ENCODE measurements at places on chromosomes 12 and 14.
A peak's percentile ranks its signal among the peaks of the same experiment; 100 is the strongest.

DNA sequence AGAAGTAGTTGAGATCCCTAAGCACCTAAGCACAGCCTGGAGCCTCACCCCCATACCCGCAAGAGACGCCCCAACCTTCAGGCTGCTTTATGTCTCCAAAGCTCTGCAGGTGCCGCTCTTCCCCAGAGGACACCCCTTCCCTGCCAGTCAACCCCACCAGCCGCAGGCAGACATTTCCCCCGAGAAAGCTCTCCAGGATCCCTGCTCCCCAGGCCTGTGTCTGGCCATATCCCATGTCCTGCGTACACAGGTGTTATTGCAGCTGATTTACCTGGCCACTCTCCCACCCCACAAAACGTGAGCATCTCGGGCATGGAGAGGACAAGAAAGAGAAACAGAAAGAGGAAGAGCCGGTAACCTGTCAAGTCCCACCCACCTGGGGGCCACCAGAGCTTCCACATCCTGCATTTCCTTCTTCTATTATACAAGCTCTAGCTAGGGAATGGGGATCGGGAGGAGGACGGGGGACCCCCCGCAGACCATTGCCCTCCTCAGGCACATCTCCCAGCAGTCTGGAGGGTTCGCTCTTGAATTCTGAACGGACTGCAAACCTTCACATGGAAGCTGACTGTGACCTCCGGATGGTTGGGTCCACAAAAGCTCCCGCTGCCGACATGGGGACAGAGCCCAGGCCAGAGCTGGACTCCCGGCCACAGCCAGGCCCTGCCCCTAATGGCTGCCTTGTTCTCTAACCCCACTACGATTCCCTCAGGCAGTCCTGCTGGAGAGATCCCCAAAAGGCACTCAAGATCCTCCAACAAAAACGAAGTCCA, 17.6 kb downstream of the CCDC88C start:
- H3K4me3 ChIP-seq = peak overlapping the region; percentile 46
- peak; percentile 74 for DNase-seq
- H3K4me1 ChIP-seq = peaks cover 49% of the 10 kb centered on the region
- no peaks in the 10 kb centered on the region for H3K36me3 ChIP-seq

DNA sequence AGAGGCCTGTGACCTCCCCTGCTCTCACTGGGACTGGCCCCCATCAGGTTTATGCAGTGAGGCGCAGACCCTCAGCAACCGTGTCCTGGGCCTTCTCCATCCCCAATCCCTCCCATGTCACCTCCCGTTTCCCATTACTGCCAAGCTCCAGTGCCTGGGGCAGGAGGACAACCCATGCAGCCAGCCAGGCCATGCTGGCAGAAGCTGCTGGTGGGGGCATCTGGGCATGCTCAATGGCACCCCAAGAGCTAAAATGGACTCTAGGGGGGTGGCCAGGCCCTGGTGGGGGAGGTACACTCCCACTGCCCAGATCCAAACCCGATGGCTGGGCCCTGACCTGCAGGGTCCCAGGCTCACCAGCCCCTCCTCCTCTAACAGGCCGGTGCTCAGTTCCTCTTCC, 20.5 kb upstream of the GPR132 start:
- DNase-seq = peak; percentile 45
- no peak overlapping the region for H3K27ac ChIP-seq
- no peak overlapping the region for H3K4me3 ChIP-seq
- H3K36me3 ChIP-seq = no peaks in the 10 kb centered on the region
- no peaks in the 10 kb centered on the region for H3K27me3 ChIP-seq

DNA sequence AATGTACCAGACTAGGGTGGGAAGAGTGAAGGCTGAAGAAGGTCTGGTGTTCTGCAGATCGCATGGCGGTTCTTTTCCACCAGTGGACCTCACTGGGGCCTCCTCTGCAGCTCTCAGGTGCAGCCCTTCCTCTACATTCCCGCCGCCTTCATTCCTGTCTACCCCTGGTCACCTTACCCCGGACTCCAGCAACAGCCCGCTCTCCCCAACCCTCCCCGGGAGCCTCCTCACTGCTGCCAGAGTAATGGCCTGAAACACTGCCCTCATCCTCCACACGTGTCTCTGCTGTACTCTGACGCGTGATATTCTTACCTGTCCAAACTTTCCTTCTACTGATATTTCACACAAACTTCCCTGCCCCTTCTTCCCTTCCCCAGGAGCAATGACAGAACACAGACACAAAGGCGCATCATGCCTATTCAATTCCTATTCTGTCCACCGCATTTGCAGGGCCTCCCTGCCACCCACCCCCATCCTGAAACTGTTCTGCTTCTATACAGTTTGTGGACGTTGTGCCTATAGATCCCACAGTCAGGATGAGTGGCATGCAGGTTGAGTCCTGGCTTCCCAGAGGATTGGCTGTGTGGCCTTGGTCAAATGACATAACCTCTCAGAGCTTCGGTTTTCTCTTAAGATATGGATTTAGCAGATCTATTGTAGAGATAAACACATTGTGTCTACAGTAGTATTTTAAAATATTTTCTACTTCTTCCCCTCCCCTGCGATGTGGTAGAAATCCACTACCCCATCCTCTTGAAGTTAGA, 1.7 kb upstream of the NUAK1 start:
- H3K36me3 ChIP-seq = no peaks in the 10 kb centered on the region
- no peak for DNase-seq
- peaks cover 18% of the 10 kb centered on the region for H3K27me3 ChIP-seq
- no peak overlapping the region for H3K4me3 ChIP-seq
- H3K4me1 ChIP-seq = peaks cover 19% of the 10 kb centered on the region
- H3K27ac ChIP-seq = no peak overlapping the region

DNA sequence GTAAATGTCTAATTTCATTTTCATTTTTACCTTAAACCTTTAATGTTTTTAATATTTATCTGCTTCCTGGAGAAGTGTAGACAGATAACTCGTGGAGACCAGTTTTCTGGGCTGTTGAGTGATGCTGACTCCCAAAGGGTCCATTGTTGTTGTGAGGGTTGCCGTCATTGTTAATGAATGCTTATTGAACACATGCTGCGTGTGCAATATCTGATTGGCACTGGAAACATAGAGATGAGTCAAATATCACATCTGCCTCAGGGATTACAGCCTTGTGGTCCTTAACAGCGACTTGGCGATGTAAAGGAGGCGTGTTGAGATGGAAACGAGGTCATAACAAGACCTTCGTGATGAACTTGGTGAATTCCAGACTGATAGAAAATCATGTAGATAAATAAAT, 85.9 kb downstream of the FBXW8 start:
- H3K36me3 ChIP-seq = no peaks in the 10 kb centered on the region
- H3K27me3 ChIP-seq = no peaks in the 10 kb centered on the region
- DNase-seq = no peak
- no peaks in the 10 kb centered on the region for H3K4me1 ChIP-seq

GRCh38 chr12:95051241-95051640, 22.2 kb downstream of the NR2C1 start:
- H3K4me3 ChIP-seq = no peak overlapping the region
- no peak overlapping the region for H3K27ac ChIP-seq
- no peaks in the 10 kb centered on the region for H3K4me1 ChIP-seq
- no peaks in the 10 kb centered on the region for H3K27me3 ChIP-seq
- peaks cover 64% of the 10 kb centered on the region for H3K36me3 ChIP-seq
- no peak for DNase-seq

GRCh38 chr12:39846304-39846703, 226.7 kb upstream of the ABCD2 start:
- no peaks in the 10 kb centered on the region for H3K4me1 ChIP-seq
- H3K27me3 ChIP-seq = no peaks in the 10 kb centered on the region
- DNase-seq = no peak
- no peak overlapping the region for H3K27ac ChIP-seq
- no peak overlapping the region for H3K4me3 ChIP-seq

DNA sequence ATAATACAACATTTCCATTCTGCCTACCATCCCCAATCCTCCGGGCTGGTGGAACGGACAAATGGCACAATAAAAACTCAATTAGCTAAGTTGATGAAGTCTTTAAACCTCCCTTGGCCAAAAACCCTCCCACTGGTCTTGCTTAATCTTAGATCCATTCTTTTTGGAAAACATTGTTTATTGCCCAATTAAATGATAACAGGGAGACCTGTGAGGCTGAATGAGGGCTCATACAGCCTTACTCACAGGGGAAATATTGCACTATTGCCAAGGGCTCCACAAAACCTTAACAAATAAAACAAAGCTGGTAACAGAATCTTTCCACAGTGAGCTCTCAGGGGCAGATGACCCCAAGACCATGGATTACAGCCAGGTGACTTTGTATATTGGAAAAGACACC, 7.8 kb upstream of the PSMC1 start:
- H3K4me3 ChIP-seq = no peak overlapping the region
- H3K4me1 ChIP-seq = no peaks in the 10 kb centered on the region
- H3K36me3 ChIP-seq = no peaks in the 10 kb centered on the region
- DNase-seq = no peak

DNA sequence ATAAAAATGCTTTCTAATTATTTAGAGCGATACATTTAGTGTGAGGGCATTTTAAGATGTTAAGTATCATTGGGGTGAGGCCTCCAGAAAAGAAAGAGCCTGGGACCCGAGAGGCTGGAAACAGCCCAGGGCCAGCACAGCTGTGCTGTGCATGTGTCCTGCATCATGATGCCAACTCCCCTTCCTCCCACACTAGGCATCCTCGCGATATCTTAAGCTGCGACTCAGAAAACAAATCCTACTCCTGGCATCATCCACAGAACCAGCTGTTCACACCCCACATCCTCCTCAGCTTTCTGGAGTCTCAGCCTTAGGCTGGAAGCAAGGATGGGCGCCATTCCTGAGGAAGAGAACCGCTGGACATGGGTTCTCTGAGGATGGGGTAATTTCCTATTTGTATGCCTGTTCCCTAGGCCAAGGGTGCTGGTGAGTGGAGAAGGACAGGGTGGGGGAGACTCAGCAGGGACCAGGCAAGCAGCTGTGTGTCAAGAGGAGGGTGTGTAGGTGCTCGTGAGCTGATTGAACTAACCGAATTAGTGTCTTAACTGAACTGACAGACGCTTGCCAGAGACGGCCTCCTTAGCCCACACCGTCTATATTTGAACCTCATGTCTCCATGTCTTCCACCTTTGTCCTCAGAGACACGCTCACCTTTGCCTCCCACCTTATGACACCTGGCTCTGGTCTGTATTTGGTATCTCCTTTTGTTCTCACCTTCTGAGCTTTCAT, 15.6 kb upstream of the MCRS1 start:
- no peaks in the 10 kb centered on the region for H3K27me3 ChIP-seq
- H3K4me3 ChIP-seq = no peak overlapping the region
- DNase-seq = no peak
- no peak overlapping the region for H3K27ac ChIP-seq
- no peaks in the 10 kb centered on the region for H3K36me3 ChIP-seq

DNA sequence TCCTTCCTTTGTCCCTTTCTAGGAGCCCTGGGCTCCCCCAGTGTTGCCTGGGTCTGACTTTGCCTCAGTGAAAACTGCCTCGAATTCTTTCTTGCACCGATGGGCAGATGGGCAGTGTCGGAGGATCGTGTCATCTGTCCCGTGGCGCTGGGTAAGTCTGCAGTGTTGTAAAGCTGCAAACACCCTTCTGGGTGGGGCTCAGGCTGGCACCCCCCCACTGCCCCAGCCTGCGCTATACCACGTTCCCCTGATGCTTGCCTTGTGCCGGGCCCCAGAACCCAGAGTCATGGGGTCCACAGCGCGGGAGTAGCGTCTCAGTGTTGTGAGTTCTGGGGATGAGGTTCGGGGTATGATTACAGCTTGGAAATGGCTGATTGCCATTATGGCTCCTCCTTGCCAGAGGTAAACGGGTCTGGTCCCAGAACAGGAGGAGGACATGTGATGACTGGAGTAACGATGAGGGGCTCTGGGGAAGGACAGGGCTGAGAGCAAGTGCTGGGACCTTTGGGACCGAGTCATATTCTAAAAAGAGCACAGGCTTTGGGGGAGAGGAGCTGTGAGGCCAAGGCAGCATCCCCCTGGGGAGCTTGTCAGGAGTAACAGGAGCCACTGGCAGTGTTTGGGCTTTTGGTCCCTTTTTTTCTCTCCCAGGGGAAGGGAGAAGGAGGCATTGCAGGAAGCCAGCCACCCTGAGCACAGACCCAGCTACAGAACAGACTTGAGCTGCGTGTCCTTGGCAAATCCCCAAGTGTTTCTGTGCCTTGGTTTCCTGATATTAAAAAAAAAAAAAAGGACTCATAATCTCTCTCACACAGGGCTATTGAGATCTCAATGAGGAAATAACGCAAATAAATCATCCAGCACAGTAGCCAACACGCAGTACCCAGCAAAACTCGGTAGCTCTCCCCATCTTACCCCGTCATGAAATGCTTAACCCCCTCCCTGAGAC, 4.3 kb downstream of the RTL1 start:
- no peak overlapping the region for H3K4me3 ChIP-seq
- H3K27me3 ChIP-seq = no peaks in the 10 kb centered on the region
- peak; percentile 41 for DNase-seq
- H3K4me1 ChIP-seq = no peaks in the 10 kb centered on the region

- H3K4me1 ChIP-seq = no peaks in the 10 kb centered on the region
- no peak overlapping the region for H3K4me3 ChIP-seq
- H3K36me3 ChIP-seq = no peaks in the 10 kb centered on the region
- DNase-seq = no peak
These were observed 101.3 kb downstream of the ASCL4 start for GRCh38 chr12:107875786-107876185.

GRCh38 chr12:1528791-1529190, 65.6 kb downstream of the FBXL14 start:
- H3K36me3 ChIP-seq = no peaks in the 10 kb centered on the region
- H3K27me3 ChIP-seq = peaks cover 24% of the 10 kb centered on the region
- no peak for DNase-seq
- H3K27ac ChIP-seq = no peak overlapping the region
- no peaks in the 10 kb centered on the region for H3K4me1 ChIP-seq
- no peak overlapping the region for H3K4me3 ChIP-seq

DNA sequence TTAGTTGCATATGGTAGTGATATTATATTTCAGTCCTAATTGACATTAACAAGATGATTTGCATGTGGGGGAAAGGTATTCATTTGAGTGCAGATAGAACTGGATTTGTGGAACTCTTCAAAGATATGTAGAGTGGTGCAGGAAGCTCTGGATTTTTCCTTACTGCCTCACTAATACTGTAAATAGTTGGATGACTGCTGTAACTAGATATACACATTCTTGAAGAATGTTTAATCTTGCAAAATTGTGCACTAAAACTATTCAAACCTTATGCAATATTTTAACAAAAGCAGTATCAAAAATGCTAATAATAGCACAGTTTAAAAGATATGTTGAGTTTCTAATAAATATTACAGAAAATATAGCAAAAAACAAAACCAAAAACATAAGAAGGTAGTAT, 43.1 kb upstream of the ATF7IP start:
- no peaks in the 10 kb centered on the region for H3K4me1 ChIP-seq
- H3K4me3 ChIP-seq = no peak overlapping the region
- H3K27me3 ChIP-seq = no peaks in the 10 kb centered on the region
- DNase-seq = no peak

GRCh38 chr12:112308161-112308560, 74.1 kb downstream of the HECTD4 start:
- H3K4me1 ChIP-seq = no peaks in the 10 kb centered on the region
- DNase-seq = no peak
- no peaks in the 10 kb centered on the region for H3K27me3 ChIP-seq
- no peaks in the 10 kb centered on the region for H3K36me3 ChIP-seq

GRCh38 chr12:106302401-106303201, at the start of gene TCP11L2:
TSS of gene TCP11L2 (plus strand) at chr12:106302733. CDS start at chr12:106311076, 8,343 bp downstream.
- peak; percentile 92 for DNase-seq
- H3K27ac ChIP-seq = peak within 1 kb of the TSS; percentile 92
- peak within 1 kb of the TSS; percentile 73 for H3K4me3 ChIP-seq
- H3K4me1 ChIP-seq = peaks cover 42% of the 10 kb centered on the region

- H3K27ac ChIP-seq = peak overlapping the region; percentile 62
- H3K36me3 ChIP-seq = no peaks in the 10 kb centered on the region
- H3K4me1 ChIP-seq = no peaks in the 10 kb centered on the region
These were observed 103.0 kb downstream of the CRADD start for GRCh38 chr12:93780101-93780641.

GRCh38 chr12:8622646-8623045, 10.0 kb upstream of the AICDA start:
- no peaks in the 10 kb centered on the region for H3K27me3 ChIP-seq
- no peaks in the 10 kb centered on the region for H3K4me1 ChIP-seq
- no peaks in the 10 kb centered on the region for H3K36me3 ChIP-seq
- H3K4me3 ChIP-seq = no peak overlapping the region

Data from Peyer's patch (tissue), 4 donors.